Sciatic nerve (tissue), 2 donors: ENCODE measurements at places on chromosomes 3 and 15. TPM values are rescaled to one million over a fixed set of nuclear protein-coding genes. Genes with fewer than 3 reads are reported as not detected.

DNA sequence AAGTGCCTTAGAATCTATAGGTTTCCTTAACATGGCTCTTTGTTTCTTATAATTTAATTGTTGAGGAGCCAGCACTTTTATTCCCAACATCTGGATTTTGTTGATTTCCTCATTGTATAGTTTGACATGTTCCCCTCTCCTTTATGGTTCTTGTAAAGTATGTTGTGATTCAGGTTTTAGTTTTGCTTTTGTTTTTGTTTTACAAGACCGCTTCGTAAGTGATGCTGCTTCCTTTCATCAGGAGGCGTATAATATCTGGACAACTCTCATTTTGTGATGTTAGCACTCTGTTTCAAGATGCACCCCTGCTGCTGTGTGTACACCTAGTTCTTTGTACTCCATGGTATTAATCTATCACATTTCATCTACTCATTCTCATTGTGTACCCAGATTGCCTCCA is 48.7 kb downstream of the SLC49A4 start:
- DNase-seq, result no peak

DNA sequence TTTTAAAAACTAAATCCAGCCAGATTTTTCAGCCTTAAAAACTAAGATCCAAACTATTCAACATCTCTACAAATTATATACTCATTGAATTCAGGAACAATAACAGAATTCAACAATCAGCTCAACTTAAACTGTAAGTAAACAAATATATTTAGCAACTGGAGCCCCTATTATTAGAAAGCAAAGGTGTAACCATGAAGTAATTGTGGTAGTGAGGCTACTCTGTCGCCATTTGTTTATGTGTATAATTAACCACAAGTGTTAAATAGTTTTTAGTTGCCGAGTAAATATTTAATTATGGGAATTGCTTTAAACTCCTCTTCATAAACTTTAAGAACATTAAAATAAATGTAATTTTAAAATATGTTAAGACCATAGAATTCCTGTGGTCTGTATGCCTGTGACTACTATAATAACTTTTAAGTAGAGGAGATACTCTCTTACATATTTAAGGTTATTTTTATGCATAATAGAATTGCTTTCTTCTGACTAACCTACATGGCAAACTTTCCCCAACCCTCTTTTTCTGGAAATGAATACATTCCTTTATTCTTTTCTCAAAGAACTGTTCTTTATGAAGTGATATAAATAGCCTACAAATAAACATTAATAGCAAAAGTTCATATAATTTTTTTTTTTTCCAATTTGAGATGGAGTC is 51.2 kb downstream of the MFN1 start:
- DNase-seq, result no peak

GRCh38 chr3:186997061-186997460 is 66.7 kb downstream of the ST6GAL1 start:
- no peak for DNase-seq

BMF gene
- 15.0 TPM for total RNA-seq

ABHD14A gene
- 15.9 TPM for total RNA-seq
